ENCODE measurements at places on chromosomes 3 and 15. TPM values are rescaled to one million over a fixed set of nuclear protein-coding genes. Genes with fewer than 3 reads are reported as not detected.

The CPA3 gene
- not detected for total RNA-seq

The RHOV gene
- 5.9 TPM for total RNA-seq

The FOXL2NB gene
- 0.11 TPM for total RNA-seq

The GREM1 gene
- total RNA-seq, result not detected

The NEK10 gene
- total RNA-seq, result 1.9 TPM

The TPRG1 gene
- total RNA-seq, result 0.08 TPM

The PEX5L gene
- total RNA-seq, result 0.48 TPM
